Activated B cell treated with CpG ODN at 0.5 μM for 24 hours (primary cell): ENCODE measurements at places on chromosomes 12 and 14.

DNA sequence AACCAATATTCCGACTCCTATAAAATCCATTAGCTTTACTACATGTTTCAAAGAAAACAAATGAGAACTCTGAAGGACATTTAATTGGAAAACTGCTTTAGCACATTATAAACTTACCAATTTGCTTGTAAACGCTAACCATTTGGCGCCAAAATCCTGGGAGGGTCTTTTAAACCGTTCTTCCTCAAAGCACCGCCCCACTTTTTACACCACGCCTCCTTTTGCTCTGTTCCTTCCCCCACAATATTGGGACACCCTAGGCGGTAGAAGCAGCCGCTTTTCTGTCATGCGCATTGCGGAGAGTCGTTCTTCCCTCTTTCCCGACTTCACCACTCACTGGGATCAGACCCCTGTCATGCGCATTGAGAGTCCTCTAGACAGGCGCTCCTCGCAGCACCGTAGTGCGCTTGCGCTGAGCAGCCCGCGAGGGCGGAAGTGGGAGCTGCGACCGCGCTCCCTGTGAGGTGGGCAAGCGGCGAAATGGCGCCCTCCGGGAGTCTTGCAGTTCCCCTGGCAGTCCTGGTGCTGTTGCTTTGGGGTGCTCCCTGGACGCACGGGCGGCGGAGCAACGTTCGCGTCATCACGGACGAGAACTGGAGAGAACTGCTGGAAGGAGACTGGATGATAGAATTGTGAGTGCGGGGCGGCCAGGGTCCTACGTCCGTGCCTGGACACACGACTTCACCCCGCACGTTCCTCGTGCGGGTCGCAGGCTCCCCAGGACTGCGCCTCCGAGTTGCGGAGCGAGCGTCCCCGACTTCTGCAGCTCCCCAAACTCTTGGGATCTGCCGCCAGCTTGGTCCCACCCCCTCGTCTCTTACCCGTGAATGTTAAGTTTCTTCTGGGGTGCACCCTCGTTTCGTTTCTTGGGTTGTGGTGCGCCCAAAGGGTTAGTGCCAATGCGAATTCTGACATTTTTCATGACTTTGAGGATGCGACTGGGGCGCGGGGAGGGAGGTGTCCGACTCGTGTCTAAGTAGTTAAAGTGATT is at the start of gene TMX1:
TSS of gene TMX1 (plus strand) at position 435 of the 991 bp plus-strand sequence. CDS start at position 481, 46 bp downstream.
- peak; percentile 83 for DNase-seq

DNA sequence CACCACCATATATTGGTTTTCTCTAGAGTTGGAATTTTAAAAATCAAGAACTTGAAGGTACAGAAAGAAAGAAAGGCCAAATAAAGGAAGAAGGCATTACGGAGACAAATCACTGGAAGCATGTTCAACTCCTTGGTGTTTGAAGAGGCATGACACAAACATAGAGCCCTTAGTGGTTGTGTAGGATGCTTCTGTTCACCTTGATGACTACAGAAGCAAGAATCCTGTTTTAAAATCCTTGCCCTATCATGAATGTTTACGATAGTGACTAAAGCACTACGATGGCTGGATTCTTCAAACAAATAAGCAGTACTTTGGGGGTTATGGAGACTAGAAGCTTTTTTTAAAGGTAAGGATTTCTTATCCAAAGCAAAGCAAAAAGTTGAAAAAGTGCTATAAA is 10.3 kb upstream of the ISM2 start:
- DNase-seq, result no peak

GRCh38 chr12:80864046-80864735 is 73.5 kb downstream of the LIN7A start:
- no peak for DNase-seq

DNA sequence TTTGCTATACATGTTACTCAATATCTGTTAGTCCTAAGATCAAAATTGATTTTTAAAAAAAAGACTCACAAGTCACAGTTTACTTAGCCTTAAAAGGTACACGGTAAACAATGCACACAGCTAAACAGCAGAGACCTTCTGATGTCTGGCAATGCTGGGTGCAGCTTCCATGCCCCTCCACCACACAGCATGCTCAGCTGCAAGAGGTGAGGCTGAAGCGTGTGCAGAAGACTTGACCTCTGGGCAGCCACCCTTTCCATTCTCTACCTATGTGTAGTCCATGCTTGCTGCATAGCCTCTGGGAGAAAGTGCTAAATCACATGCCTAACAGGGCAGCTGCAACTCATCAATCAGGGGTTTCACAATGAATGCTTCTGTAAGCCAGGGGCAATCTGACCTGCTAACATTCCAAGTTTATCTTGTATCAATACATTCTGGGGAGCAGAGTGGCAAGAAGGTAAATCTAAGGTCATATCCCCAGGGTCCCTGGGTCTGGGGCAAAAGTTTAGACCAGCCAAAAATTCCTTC is 44.5 kb upstream of the AMN1 start:
- DNase-seq, result no peak

DNA sequence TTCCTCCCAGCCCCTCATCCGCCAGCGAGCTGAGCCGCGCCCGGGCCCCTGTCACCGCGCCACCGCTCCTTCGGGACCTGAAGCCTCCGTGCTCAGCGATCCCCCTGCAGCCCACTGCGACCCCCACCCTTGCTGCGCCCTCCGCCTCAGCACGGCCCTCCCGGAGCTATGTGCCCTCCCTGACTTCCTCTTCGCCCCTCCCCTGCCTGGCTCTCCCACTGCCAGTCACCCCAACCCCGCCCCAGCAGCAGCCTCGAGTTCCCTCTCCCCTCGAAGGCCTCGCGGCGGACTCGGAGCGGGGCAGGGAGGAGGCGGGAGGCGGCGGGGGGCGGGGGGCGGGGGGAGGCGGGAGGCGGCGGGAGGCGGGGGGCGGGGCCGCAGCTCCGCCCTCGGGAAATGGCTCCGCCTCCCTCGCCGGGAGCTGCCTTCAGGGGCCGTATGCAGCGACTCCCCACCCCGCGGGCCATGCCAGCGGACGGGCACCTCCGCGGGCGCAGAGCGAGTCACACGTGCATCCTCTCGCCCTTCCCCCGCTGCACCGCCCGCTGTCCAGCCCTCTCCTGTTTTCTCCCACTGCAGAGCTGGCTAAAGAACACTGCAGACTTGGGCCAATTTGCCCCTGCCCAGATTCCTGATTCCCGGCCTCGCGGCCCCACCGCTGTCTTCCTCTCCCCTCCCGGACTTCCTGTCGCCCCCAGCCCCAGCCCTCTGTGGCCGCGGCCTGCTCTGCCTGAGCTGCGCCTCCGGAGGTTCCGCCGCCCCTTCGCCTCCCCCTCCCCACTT is 29.1 kb upstream of the ADIPOR2 start:
- peak; percentile 75 for DNase-seq

GRCh38 chr12:127970491-127970890 is 296.5 kb upstream of the TMEM132C start:
- DNase-seq, result no peak

- DNase-seq, result no peak
Measured at GRCh38 chr12:111605911-111606766, 7.0 kb upstream of the ATXN2 start.

- peak; percentile 44 for DNase-seq
Measured at GRCh38 chr14:77181603-77182437, at the start of gene TMEM63C. TMEM63C (plus strand) TSS chr14:77181798; CDS start chr14:77218814, 37,016 bp downstream.

GRCh38 chr12:79388011-79388410 is 302.8 kb downstream of the PAWR start:
- no peak for DNase-seq

- DNase-seq, result no peak
Measured at GRCh38 chr12:102956738-102957327, 641 bp upstream of the ASCL1 start.

- no peak for DNase-seq
Measured at GRCh38 chr12:26346736-26347135, 151.4 kb downstream of the SSPN start.

- DNase-seq, result no peak
Measured at GRCh38 chr12:81758421-81759189, 545 bp downstream of the PPFIA2 start.

DNA sequence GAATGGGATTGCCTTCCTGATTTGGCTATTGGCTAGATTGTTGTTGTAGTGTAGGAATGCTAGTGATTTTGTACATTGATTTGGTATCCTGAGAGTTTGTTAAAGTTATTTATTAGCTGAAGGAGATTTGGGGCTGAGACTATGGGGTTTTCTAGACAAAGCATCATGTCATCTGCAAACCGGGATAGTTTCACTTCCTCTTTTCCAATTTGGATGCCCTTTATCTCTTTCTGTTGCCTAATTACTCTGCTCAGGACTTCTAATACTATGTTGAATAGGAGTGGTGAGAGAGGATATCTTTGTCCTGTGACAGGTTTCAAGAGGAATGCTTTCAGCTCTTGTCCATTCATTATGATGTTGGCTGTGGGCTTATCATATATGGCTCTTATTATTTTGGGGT is 265.7 kb upstream of the MGAT4C start:
- DNase-seq, result no peak
